ENCODE measurements at places on chromosomes 12 and 14.

DNA sequence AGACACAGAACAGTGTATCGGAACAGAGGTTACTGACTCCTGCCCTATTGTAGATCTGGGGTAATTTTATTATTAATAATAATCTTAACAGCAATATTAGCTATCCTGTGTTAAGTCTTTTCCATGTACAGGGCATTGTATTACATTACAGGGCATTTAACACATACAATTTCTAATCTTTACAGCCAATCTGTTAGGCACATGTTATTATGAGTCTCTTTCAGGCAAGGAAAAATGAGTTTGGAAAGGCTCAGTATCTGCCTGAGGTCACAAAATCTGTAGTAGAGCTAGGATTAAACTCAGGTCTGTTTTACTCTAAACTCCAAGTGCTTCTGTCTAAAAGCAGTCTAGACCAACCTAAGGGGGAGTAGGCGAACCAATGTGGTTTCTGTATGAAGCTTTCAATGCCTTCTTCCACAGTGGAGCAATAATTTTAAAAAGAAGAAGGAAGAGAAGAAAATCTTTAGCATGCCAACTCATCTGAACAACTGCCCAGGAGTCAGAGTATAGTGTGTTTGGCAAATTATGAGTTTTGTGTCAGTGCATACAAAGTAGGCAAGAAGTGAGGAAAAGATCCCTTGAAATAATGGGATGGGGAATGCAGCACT is 192.6 kb downstream of the CHST11 start:
- no peak for DNase-seq

DNA sequence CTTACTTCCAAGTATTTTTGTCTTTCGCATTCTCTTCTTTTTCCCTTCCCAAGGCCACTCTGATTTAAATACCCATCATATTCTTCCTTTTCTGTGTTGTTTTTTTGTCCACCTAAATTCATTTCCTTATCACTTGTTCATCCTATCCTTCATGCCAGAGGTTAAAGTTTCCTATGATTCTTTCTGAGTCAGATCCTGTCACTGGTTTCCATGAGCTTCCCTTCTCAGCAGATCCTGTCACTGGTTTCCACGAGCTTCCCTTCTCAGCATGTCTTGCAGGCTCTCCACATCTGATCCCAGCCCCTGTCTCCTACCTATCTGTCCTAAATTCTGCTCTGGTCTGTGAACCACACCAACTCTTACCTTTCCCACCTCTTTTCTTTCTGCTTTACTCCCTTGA is 311.8 kb upstream of the RGS6 start:
- DNase-seq, result no peak

- no peak for DNase-seq
These were observed 54.9 kb downstream of the SRGAP1 start for GRCh38 chr12:63899396-63899795.

GRCh38 chr14:77142005-77142800 is 612 bp upstream of the ZDHHC22 start:
- no peak for DNase-seq

- no peak for DNase-seq
These were observed 187.1 kb upstream of the CDKN3 start for GRCh38 chr14:54209511-54210250.

GRCh38 chr14:93960108-93960475 is 16.3 kb downstream of the ASB2 start:
- no peak for DNase-seq

DNA sequence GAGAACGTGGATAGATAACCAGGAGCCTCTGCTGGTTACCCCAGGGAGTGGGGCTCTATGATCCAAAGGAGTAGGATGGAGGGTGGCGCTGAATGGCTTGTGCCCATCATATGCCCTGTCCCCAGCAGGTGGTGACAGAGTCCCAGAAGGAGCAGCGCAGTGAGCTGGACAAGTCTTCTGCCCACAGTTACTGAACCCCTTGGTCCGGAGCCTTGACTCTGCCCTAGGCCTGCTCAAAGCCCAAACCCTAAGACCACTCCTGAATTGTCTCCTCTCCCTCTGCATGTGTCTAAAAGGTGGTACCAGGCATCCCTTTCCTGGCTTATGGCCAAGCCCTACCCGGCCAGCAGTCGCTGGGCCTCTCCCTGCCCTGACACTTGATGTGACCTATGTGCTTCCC is 3.2 kb downstream of the PRPH start:
- no peak for DNase-seq

GRCh38 chr14:94391281-94391975 is 3.0 kb upstream of the SERPINA1 start:
- no peak for DNase-seq

GRCh38 chr14:63308723-63309317 is 9.9 kb downstream of the GPHB5 start:
- no peak for DNase-seq

GRCh38 chr12:30201301-30202160 is 417.8 kb upstream of the TMTC1 start:
- DNase-seq, result no peak

- DNase-seq, result no peak
These were observed 4.2 kb downstream of the MLXIP start for GRCh38 chr12:122082621-122083356.

- no peak for DNase-seq
These were observed 63.3 kb downstream of the PPP1R12A start for GRCh38 chr12:79871621-79872020.

GRCh38 chr12:29673346-29673745 is 110.4 kb downstream of the TMTC1 start:
- DNase-seq, result no peak

DNA sequence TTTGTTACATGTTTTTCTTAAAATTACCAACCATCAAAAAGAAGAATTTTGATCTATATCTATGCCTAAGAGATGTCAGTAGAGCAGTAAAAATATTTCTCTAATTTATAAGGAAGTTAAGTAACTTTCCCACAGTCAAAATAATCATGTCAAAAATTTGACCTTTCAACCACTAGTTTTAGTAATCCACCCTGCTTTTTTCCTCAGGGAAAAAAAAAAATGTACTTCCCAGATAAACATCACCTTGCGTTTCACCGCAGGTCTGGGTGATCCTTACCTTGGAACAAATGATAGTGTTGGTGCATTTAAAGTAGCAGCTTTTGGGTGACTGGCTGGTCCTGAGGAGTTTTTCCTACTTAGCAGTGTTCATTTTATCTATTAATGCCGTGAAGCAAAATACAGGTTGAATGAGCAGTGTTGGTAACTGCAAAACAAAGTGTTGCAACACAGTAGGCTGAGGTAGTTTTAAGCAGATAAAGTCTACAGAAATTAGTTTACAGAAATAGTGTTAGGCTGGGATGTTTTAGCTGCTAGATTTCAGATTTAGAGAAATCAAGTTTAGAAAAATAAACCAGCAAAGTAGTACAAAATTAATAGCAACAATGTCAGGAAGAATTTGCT is 137.2 kb upstream of the DNM1L start:
- DNase-seq, result no peak

DNA sequence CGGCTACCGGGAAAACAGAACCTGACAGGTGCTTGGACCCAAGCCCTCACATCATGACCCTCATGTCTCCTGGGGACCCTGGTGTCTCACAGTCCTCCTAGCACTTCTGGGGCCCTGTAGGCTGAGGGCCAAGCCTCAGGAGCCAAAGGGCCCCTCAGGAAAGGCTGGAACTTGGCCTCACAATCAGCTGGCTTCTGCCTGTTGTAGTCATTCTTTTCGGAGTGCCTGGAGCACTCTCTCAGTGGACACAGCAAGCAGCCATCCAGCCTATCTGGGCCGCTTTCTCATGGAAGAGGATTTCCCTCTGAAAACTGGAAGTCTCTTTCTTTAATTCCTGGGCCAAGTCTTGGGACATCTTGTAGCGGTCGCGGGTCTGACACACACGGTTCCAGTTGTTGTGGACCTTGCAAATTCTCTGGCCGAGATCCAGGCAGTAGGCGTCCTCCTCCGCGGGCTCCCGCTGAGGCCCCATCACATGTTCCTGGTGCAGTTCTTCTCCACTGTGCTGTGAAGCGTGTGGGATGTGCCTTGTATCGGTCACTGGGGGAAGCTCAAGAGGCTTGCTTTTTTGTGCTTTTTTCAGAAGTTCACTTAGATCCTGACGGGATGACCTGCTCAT is 169.3 kb downstream of the EMP1 start:
- DNase-seq, result no peak

DNA sequence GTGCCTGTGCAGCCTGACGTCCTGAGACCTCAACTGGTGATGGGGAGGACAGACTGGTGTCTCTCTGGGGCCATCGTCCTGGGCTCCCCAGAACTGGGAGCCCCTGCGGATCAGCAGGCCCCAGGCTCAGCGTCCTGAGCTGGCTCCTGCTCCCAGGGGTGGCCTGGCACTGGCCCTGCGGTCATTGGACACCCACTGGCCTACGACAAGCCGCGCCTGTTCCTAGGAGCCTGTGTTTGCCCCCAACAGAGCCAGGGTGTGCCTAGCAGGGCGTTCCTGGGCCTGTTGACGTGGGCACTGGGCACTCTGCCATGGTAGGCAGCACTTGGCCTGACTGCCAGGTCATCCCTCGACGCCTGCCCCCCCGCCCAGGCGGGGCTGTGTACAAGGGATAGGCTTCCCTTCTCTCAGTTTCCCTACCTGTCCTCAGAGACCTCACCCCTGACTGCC is 8.4 kb downstream of the ADSS1 start:
- no peak for DNase-seq

DNA sequence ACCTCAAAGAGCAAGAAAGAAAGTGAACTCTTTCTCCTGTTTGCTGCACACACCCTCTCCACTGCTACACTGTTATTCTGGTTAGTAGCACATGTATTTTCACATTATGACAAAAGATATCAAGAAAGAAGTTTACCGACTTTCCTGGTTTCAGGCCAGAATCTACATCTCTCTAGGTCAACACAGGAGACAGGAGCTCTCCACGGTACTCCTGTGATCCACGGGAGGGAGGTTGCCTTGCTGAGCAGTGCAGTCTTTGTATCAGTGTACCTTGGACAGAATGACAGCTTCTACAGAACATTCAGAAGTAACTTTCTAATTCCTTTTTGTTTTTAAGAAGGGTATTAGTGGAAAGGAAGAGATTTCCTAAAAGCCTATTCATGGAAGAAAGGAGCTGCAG is 805.6 kb downstream of the NRXN3 start:
- no peak for DNase-seq

DNA sequence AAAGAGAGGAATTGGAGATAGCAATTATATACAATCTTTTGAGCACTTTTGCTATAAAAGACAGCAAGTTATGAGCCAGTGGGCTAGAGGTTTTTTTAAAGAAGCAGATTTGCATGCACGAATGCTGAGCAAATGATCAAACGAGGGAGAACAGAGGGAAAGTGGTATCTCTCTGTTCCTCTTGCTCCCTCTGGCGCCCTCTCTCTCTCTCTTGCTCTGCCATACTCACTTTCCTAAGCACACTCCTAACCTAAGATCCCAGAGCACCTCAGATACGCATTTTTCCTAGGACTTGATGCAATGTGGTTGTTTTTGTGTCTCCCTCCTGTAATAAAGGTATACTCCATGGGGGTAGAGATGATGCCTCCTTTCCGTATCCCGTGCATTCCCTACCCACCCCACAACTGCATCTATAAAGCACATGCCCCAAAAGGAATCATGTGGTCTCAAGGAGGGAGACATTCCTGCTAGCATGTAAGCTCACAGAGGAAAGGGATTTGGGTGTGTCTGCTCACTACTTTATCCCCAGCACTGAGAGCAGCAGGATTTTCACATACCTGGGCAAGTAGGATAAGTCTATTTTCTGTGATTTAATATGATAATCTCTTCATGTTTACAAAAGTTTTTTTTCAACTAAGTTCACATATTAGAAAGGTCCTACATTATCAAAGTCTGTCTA is 270.2 kb downstream of the SSPN start:
- no peak for DNase-seq

GRCh38 chr12:4201333-4202100 is 72.0 kb upstream of the CCND2 start:
- no peak for DNase-seq

GRCh38 chr12:74259199-74259598 is 278.4 kb upstream of the ATXN7L3B start:
- DNase-seq, result no peak

GRCh38 chr14:53792909-53793308 is 163.7 kb downstream of the BMP4 start:
- no peak for DNase-seq

- DNase-seq, result no peak
These were observed 63.7 kb upstream of the RTL1 start for GRCh38 chr14:100967178-100967577.

GRCh38 chr12:58887068-58887467 is 33.2 kb downstream of the LRIG3 start:
- no peak for DNase-seq

DNA sequence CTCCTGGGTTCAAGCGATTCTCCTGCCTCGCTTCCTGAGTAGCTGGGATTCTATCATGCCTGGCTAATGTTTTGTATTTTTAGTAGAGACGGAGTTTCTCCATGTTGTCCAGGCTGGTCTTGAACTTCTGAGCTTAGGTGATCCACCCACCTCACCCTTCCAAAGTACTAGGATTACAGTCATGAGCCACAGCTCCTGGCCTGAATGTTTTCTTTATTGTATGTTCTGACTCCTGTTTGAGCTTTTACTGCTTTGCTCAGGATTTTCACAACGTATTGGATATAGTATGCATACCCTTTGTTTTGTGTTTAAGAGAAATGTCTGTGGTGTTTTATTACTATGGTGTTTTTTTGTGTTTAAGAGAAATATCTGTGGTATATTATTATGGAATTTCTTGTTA is 37.2 kb downstream of the ATF7IP start:
- no peak for DNase-seq

DNA sequence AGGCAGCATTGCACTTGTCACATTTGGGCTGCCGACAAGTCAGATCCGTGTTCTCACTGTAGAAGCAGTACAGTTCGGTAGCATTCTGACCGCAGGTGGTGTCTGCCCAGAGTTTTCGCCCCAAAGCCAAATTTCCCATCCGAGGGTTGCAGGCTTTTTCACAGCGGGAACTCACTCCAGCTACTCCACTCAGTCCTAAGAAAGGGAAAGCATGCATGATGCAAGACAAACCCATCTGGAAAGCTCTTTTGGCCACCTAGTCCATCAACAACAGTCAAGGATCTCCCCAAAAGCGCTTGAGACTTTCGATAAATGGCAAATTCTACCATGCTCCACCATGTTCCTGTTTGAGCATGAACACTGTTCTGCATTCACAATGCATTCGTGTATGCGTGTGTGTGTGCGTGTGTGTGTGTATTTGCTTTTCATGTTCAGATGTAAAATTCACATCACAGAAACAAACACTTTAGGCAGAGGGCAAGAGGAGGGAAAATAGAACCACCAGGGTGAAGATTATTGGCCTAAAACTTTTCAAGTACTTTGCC is 3.2 kb downstream of the NTN4 start:
- DNase-seq, result no peak

DNA sequence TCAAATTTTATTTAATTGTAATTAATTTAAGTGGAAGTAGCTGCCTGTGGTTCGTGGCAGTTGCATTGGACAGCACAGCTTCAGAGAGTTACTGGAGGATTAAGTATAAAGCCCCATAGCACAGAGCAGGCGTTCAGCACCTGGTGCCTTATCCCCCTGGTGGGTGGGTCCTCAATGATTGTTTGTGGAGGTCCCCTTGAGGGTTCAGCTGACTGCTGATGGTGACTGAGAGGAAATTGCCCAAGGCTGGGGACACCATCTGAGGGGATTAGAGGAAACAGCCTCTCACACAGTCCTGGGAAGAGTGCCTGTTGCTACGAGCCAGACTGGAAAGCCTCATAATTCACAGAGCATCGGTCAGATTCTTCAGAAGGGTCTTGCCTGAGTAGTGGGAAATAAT is 83.4 kb upstream of the NOS1 start:
- DNase-seq, result no peak

GRCh38 chr12:102518871-102519270 is 38.5 kb upstream of the IGF1 start:
- DNase-seq, result no peak

Measured in esophagus squamous epithelium (tissue), 5 donors.